ENCODE measurements at places on chromosomes 2 and 18.

- DNase-seq: no peak
Observed at GRCh38 chr2:147479358-147479757, 365.5 kb upstream of the ACVR2A start.

DNA sequence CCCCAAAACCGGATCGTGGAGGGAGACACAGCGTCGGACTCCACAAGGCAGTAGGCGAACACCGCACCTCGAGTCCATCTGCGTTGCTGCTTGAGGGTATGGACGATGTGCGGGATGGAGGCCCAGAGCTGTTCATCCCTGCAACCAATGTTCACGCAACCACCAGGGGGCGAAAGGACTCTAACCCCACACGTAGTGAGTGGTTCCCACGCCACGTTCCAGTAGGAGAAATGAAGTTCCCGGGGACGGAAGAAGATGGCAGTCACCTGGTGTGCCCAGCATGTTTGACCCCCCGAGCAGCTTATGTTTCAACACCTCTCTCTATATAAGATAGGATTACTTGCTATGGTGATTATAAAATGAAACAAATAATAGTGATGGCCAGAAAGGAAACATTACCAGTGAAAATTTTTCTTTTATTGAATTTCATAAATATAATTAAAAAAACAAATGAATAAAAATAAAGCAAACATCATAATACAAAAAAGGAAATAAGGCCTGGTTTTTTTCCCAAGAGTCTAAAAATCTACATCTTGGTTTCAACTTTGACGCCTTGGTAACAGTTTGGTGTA, 184.3 kb downstream of the SH3BP4 start:
- peak; percentile 82 for DNase-seq

DNA sequence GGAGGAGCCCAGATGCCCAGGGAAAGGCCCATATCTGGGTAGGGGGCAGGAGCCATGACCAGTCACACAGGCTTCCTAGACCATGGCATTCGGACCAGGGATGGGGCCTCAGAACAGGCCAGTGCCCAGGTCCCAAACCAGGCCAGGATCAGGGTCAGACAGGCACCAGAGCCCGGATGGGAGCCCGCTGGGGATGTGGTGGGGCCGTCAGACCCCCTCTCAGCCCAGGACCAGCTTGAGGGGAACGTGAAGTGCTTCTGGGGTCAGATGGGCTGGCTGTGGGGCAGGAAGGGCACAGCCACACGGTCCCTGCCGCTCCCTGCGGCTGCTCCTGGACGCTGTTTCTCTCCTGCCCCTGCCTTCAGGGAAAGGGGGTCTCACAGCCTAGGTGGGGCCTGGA, 39.1 kb downstream of the SNED1 start:
- DNase-seq: no peak

GRCh38 chr2:2561346-2562095, 230.4 kb upstream of the MYT1L start:
- no peak for DNase-seq

- DNase-seq: no peak
Observed at GRCh38 chr2:165475277-165476004, 5.9 kb downstream of the CSRNP3 start.

DNA sequence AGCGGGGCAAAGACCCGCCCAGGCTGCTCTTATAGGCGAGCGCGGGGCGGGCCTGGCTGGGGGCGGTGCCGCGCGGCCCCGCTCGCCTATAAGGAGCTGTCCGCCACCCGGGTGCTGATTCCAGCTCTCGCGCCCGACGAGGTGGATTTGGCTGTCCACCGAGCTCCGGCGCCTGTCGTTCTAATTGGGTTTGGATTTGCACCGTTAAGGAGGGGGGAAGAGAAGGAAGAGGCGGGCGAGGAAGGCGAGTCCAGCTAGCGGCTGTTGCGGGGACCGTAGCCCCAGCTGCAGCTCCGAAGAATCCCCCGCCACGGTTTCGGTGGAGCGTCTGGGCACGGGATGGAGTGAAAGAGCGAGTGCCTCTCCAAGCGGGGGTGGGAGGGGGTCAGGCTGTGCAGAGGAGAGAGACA, at the start of gene CNTNAP5:
Gene CNTNAP5 (plus strand): TSS at position 117 of the 410 bp plus-strand sequence. CDS start 364 bp downstream, outside the sequence.
- peak; percentile 29 for DNase-seq

DNA sequence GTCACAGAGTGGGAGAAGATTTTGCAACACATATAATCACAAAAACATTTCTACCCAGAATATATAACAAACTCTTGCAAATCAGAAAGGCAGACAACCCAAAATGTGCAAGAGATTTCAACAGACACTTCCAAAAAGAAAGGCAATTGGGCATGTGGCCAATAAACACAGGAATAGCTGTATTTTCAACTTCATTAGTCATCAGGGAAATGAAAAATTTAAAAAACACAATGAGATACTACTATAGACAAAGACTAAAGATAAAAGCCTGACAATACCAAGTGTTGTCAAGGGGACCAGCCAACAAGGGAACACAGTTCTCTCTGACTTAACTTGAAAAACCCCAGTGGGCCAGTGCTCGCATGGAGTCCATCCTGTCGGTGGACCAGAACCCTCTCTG, 40.5 kb downstream of the MTHFD2 start:
- no peak for DNase-seq

DNA sequence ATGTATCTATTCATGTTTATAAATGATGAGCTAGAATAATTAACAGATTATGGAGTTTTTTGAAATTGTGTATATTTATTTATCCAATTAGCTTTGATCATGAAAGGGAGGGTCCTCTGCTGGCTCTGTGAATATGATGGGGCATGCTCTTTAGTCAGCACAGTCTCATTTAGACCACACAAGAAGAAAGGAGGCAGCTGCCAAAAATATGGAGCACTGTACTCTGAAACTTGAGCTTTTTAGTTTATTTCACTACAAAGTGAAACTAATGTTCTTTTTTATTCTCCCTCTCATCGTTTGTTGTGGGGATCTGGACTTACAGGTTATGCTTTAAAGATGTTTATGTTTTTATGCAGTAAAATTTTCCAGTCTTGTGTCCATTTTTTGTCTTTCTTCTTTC, 266.9 kb upstream of the GULP1 start:
- no peak for DNase-seq

DNA sequence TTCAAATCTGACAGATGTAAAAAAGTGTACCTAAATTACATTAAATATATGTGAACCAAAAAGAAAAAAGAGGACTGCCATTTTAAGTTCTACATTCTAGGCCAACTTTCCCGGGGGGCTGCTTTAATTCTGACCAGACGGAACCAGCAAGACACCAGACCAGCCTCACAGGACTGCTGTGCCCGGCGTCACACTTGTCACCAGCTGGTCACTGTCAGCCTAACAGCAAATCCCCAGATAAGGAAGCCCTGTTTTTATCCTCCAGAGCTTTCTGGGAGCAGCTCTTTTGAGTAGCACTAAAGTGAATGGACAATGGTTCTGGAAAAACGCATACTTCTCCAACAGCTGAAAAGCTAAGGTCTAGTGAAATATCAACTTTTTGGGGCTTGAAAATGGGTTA, 35.6 kb downstream of the CYB5A start:
- no peak for DNase-seq

GRCh38 chr2:203763241-203763937, 57.0 kb downstream of the CD28 start:
- DNase-seq: no peak

- DNase-seq: peak; percentile 93
Observed at GRCh38 chr2:152560873-152561595, 156.2 kb downstream of the PRPF40A start.

- DNase-seq: no peak
Observed at GRCh38 chr2:128421286-128421685, 102.6 kb upstream of the HS6ST1 start.

GRCh38 chr18:50469380-50469781, 90.5 kb upstream of the MAPK4 start:
- DNase-seq: no peak

DNA sequence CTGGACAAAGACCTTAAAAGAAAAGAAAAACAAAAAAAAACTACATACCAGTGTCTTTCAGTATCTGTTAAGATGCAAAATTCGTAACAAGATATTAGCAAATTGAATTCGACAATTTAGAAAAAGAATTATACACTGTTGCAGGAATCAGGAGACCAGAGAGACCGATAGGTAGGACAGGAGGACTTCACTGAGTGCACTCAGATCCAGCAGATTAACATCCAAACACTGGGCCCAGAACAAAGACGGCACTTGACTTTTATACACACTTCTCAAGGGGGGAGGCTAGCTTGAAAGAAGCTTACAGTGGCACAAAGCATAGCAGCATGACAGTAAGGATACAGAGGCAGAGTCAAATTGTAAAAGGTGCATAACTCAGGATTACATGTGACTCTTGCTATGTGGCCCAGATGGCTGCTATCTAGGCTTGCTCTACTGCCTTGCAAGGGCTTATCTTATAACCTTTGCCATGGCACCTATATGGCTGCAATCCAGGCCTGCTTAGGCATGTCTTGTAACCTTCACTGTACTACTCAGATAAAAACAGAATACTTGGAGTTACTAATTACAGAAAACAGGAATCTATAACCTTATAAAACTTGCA, 507.3 kb upstream of the LRRTM4 start:
- DNase-seq: no peak

GRCh38 chr2:10947446-10948187, 35.9 kb downstream of the KCNF1 start:
- no peak for DNase-seq

- DNase-seq: no peak
Observed at GRCh38 chr2:122805346-122805745, 1049.9 kb downstream of the TSN start.

DNA sequence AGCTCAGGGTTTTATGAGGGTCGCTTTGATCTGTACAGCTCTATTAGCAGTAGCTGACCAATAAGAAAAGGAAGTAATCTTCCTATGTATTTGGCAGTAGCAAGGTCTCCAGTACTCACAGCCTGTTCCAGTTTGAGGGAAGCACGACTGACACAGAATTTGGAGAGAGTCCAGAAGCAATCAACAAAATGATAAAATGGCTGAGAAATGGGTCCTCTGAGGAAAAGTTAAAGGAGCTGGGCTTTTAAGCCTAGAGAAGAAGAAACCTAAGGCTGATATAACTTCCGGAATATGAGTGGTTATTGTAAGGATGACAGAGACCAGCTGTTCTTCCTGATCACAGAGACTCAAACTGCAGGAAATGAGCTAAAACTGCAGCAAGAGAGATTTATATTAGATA, 382.8 kb downstream of the GPD2 start:
- no peak for DNase-seq

DNA sequence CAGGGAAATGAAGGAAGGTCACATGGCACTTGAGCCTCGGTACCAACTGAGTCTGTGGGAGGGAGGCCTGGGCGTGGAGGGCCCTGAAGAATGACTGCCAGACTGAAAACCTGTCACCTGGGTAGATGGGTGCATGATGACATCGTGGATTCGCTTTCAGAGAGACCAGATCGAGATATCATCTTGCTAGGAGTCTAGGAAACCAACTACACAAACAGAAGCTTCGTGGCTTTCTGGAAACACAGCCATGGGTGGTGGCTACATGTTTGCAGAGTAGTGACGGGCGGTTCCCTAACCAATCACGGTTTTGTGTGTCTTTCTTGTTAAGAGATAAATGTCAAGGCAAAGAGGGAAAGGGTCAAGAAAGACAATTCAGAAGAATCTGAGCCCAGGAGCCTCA, 155.0 kb downstream of the EIPR1 start:
- peak; percentile 8 for DNase-seq

- no peak for DNase-seq
Observed at GRCh38 chr18:60130284-60130683, 230.5 kb downstream of the PMAIP1 start.

DNA sequence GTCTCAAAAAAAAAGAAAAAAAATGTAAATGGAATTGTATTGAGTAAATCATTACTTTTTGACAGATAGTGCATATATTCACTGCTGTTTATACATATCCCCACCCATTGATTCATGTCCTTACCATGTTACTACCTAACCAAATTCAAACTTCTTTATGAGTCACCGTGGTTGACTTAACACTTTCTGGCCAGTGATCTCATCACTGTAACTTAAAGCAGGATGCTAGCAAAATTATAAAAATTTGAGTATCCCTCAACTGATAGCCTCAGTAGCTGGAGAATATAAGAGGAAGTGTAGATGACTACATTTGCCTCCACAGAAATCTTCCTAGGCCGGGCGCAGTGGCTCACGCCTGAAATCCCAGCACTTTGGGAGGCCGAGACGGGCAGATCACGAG, 13.4 kb downstream of the CNOT9 start:
- DNase-seq: no peak

DNA sequence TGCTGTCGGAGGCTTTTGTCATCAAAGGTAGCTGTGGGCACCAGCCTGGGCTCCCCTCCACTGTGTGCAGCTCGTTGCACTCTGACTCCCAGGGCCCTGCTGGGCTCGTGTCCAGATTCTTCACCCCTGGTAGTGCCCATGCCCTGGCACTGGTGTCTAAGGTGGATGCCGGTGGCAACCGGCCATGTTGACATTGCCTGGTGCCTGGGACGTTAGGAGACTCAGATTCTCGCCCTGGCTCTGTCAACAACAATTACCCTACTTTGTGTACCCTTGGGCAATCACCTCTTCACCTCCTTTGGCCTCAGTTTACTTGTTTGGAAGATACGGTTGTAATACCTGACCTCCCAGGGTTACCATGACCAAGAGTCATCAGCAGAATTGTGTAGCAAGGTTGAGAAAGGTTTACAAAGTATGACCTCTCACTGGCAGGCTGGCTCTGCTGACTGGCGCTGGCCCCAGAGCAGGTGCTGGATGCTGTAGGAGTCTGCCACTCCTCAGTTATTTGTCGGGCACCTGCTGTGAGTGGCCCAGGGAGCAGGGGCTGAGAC, 41.5 kb upstream of the MCFD2 start:
- no peak for DNase-seq

DNA sequence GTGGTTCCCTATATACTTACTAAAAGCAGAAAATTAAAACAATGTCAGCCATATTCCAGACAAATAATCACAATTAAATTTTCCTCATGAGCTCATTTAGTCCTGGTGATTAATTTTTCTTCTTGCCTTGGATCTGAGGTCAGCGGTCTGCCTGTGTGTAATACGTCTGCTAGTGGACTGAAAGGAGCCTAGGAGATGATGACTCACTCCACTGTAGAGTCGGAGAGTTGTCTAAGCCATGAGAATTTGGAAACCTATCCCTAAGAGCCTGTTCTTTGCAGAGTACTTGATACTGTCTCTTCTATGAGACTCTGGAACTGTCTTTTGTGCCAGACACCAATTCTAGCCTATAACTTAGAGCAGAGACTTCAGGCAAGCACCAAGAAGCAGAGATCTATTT, 94.2 kb upstream of the RAB27B start:
- no peak for DNase-seq

GRCh38 chr2:29527947-29528346, 393.4 kb downstream of the ALK start:
- DNase-seq: no peak

DNA sequence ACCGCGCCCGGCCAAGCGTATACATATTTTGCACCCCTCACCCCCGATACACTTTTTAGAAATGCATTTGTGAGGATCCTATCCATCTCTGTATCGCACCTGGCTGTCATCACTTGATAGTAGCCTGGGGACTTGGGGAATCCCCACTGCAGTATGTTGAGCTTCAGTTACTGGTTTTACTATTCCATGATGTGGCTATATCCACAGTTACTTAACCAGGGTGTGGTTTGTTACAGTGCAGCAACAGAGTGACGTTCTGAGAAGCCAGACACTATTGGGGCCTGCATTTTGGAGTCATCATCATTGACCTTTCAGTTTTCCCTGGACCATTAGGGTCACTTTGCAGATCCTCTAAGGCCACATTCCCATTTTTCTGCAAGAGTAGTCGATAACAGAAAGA, 212.7 kb downstream of the AGAP1 start:
- DNase-seq: peak; percentile 39

- no peak for DNase-seq
Observed at GRCh38 chr18:21745231-21745630, 4.6 kb downstream of the MIB1 start.

All from small intestine (tissue), 16 donors.